NCI-H510A treated with DMSO at 0.1 percent for 48 hours (cell line): ENCODE measurements at places on chromosomes 2 and 18.

- DNase-seq = peak; percentile 29
Observed at GRCh38 chr2:101127319-101128056, 23.7 kb downstream of the TBC1D8 start.

DNA sequence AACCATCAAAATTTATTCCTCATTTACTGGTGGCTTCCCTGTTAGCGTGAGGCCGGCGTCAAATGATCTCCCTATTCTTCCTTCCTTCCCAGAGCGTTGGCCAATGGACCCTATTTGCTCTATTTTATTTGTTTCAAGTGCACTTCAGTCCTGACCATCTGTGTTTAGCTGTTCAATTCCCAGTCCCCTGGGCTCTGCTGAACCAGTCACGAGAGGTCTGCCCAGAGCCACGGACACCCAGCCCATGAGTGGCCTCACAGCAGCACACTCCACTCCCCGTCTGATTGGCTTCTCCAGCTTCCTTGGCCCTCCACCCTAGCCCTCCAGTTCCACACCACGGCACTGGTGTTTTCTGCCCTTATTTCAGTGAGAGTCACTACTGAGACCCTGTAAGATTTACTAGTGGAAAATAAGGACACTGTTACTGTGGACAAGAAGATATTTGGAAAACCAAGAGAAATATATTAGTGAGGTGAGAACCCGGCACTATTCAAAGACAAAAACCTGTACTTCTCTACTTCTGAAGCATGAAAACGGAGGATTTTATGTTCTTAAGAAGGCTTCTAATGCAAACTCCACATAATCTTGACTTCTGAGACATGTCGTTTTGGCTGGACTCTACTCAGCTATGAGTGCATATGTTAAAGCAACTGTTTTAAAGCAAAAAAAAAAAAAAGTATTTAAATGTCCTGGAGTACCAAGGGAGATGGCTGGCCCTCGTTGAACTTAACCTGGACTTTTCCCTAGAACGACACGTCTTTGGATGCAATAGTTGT is 86.6 kb downstream of the COL6A3 start:
- DNase-seq = no peak

DNA sequence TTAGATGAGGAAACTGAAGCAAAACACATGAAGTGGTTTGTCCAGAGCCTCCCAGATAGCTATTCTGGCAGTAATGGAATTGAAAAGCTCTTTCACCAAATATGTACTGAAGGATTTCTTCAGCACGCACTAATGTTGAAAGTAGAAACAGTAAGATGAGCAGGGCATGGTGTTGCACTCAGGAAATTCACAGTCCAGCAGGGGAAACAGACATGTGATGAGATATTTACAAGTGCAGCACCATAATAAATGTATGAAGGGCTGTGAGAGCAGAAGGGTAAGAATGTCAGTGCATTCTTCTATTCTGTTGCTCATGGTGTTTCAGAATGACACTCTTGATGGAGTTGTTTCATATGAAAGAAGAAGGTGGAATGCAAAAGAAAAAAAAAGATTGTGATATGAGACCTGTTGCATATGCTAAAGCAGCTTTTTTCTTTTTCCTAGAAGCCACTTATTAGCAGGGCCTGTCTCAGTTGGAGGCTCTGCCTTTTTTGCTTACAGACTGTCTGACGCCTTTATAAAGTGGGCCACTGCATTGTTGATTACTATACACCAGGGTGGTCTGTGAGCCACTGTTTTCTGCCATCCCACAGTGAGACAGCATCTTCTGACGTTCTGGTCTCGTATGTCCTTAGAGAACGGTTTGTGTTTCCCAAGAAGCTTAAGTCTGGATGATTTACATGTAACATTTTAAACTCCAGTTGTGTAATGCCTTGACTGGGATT is 516.9 kb downstream of the ARHGAP15 start:
- no peak for DNase-seq

GRCh38 chr2:29902356-29902755 is 19.0 kb downstream of the ALK start:
- no peak for DNase-seq

- DNase-seq = peak; percentile 94
Observed at GRCh38 chr2:231672617-231673347, 35.5 kb upstream of the PTMA start.

DNA sequence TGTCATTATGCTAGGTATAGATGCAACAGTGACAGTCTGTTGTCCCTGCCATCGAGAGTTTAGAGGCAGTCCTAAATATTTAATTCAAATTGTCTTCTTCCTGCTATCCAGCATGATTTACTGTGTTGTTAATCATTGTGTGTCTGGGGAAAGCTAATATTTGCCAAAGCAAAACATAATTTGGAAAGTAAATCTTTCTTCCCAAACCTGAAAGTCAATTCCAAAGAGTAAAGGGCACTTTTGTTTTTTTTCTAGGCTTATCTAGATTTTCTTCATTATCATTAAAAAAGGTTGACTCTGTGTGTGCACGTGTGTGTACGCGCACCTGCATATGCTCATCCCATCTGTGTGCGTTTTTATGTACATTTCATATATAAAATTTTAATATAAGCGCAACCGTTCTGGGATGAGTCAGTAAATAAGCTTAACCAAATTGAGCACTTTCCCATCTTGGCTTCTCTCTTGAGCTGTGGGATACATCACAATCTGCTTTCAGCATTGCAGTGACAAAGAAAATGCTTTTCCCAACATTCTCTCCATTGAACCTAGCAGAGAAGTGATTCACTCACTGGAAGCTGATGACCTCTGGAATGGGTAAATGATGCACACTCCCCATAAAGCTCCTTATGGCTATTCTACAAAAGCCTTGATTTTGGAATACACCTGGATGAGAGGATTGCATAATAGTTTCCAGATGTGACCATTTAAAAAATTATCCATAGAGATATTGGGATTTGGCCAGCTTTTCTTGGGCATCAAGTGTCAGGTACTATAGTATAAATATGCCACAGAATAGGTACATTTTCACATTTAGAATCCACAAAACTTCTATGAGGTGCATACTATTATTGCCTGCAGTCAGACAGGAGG is 488.4 kb downstream of the ADCYAP1 start:
- no peak for DNase-seq

DNA sequence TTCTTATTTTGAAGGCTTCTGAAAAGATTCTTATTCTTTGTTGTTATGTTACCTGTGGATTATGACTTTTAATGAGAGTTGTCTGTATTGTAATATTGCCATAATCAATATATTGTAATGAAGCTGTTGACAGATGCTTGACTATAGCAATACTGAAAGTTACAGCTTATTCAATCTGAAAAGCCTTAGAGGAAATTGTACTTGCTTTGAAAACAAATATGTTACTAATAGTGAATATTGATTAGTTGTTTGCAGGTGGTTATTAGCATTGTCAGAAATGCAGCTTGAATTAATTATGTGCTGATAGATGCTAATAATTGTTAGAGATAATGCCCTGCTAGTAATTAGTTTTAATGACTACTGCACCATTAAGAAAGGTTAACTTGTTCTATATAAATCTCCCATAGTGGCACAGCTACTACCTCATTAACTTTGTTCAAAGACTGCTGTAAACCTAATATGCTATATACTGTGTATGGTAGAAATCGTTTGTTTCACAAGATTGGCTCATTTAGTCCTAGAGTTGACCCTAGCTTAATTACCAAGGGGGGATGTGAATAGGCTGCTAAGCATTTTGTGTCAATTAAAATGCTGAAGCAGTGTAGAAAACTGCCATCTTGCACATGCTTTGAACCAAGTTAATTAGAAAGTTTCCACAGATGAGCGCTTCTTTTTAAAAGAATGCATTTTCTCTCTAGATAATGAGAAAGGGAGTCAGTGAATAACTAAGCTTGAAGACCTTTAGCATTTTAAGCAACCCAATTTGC is 30.5 kb downstream of the SLC39A10 start:
- DNase-seq = no peak

DNA sequence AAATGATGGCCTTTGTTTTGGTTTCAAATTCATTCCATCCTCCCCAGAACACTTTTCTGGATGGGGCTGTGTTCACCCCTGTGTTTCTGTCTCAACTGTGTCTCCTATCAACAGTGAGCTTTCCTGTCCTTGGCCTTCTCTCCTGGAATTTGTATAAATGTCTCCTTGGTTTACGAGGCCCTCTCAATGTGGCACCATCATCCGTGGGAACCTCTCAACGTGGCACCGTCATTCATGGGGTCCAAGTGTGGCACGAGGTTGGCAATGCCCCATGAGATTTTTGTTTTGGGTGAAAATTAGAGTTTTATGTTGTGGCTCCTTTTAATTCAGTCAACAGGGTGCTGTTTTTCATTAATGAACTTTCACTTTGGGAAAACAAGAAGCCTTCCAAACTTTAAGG is 280.7 kb upstream of the SALL3 start:
- DNase-seq = no peak

DNA sequence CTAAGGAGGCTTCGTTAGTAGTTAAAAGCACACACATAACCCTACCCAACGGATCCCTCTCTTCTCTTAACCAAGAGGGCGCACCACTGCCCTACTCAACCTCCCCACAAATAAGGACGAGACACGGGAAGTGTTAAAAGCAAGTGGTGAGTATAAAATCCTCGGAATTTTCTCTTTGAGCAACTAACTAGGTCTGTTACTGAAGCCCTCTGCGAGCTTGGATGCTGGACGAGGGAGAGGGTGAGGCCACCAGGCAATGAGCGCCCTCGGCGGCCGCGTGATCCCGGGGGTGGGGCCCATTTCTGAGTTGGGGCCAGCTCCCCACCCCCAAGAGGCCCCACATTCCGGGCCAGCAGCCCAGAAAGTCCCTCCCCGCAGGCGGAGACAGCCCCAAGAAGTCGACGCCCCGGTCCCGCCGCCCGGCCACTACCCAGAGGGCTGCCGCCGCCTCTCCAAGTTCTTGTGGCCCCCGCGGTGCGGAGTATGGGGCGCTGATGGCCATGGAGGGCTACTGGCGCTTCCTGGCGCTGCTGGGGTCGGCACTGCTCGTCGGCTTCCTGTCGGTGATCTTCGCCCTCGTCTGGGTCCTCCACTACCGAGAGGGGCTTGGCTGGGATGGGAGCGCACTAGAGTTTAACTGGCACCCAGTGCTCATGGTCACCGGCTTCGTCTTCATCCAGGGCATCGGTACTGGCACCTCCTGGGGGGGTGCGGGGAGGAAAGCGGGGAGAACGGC is at the start of gene CYBRD1:
CYBRD1 (plus strand) TSS at position 423 of the 736 bp plus-strand sequence; CDS start at position 495, 72 bp downstream.
- DNase-seq = peak; percentile 46

DNA sequence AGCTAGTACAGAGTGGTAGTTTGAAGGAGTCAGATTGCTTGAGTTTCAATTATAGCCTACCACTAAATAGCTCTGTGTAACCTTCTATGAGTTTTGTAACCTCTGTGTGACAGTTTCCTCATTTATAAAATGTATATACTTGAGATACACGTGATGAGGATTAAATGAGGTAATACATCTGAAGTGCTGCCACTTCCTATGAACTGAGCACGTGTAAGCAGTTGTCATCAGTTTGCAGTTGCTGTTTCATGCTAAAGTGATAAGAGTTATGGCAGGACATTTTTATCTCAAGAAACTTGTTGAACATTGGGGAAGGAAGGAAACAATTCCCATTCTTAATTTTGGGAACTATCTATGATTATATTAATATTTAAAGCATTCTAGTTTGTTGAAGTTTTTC is 38.5 kb downstream of the CARF start:
- DNase-seq = no peak

- no peak for DNase-seq
Observed at GRCh38 chr2:172088245-172089004, 3.1 kb downstream of the DLX1 start.

- no peak for DNase-seq
Observed at GRCh38 chr2:197517150-197517549, 1.3 kb downstream of the MOB4 start.

DNA sequence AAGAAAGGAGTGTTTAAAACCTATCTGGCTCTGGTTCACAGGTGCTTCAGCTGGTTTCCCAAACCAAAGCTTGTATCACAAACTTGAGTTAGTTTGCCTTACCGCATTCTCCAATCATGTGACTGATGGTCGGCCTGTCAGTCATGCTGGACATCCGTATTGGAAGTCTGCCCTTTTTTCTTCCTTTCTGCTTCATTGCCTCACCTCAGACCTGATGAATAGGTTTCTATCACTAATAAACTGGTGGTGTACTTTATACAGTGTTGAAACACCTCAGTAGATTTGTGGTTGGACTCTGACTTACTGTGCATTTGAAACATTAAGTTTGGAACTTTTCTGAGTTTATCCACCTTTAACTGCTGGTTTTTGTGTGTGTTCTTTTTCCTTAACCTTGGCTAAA is 84.1 kb downstream of the R3HDM1 start:
- DNase-seq = no peak

DNA sequence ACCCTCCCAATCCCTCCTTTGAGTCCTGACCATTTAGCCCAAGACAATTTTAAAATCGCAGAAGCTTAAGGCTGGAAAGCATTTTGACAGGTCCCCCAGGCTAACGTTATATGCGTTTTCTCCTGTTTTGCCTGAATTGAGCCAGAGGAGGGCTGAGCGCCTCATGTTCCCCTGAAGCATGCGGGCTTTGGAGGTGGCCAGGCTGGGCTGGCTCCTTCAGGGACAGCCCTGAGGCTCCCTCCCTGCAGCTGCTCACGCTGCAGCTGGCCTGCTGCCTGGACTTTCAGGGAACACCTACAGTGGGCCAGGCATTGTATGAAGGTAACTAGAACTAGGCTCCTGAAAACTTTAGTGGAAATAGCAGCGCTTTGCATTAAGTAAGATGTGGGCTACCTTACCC is 179.2 kb downstream of the ACKR3 start:
- DNase-seq = peak; percentile 21

GRCh38 chr18:56245866-56246580 is 392.4 kb downstream of the TXNL1 start:
- DNase-seq = no peak

- no peak for DNase-seq
Observed at GRCh38 chr2:132757676-132758075, 87.7 kb upstream of the LYPD1 start.

DNA sequence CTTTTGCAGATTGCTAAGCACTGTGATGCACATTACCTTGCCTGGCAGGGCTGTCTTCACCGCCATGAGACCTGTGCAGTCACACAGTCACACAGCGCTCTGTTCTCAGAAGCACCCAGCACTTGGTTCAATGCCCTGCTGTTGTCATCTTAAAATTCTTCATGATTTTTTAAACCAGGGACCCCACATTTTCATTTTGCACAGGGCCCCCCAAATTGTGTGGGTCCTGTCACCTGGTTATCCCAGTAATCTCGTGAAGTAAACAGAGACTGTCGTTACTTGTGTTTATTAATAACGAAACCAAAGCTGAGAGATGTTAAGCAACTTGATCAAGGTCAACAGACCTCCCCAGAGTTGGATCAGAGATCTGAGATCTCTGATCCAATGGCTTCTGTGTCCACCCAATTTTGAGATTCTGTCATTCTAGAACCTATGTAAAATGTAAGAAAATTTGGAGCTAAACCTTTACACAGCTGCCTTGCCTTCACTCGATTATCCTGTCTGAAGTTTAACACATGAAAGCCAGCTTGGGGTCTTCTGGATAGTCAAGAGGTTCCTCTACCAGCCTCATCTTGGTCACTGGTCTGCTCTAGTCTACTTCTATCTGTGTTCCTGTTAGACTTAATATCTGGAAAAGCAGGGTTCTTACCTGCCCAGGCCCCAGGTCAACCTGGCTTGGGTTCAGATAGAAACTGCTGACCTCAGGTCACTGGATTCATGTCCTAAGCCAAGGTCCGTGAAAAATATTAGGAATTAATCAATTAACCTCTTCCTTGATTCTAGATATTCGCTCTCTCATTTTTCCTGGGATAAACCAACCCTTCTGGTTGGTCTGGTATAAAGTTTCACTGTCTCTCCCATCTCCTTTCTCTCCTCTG is 13.7 kb upstream of the TTC39C start:
- DNase-seq = no peak
